Suppressor macrophage (primary cell): ENCODE measurements at places on chromosomes 2 and 18.

DNA sequence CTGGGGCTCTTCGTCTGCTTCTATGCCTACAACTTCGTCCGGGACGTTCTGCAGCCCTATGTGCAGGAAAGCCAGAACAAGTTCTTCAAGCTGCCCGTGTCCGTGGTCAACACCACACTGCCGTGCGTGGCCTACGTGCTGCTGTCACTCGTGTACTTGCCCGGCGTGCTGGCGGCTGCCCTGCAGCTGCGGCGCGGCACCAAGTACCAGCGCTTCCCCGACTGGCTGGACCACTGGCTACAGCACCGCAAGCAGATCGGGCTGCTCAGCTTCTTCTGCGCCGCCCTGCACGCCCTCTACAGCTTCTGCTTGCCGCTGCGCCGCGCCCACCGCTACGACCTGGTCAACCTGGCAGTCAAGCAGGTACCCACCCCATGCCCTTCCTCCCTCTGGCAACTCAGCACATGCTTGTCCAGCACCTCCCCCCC lies 24.2 kb downstream of the STEAP3 start:
- no peak for DNase-seq

DNA sequence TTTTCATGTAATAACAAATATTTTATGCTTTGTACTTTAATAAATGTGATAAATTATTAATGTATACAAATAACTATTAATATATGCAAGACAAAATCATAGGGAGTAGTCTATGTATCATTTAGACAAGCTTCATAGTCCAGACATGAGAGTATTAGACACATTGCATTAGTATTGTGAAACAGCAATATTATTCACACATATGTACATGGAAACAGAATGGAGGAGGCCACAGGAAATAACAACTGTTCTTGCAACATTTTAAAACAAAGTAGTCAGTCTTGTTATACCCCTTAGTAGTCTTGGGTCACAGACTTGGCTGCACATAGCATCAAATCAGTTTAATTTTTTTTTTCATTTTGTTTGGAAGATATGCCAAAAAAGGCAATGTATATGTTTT lies 15.8 kb downstream of the DSC1 start:
- no peak for DNase-seq

DNA sequence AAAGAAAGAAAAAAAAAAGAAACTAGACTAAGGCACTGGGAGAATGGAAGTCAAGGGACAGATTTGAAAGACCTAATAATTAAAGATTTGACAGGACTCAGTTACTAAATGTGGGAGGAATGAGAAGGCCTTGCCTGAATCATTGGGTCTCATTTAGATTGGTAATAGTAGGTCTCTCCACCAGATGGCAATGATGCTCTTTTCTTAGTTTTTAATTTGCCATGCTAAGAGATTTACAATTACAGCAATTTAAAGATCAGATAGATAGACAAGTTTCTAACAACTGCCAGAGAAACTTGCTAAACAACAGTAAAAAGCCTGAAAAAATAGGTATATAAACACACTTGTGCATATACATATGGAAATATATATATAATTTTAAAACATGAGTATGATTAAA lies 153.0 kb downstream of the TMEM247 start:
- peak; percentile 33 for DNase-seq

- DNase-seq, result peak; percentile 84
Measured at GRCh38 chr18:49399003-49399402, 61.4 kb downstream of the DYM start.

- no peak for DNase-seq
Measured at GRCh38 chr2:233417282-233417681, 63.0 kb downstream of the DGKD start.

DNA sequence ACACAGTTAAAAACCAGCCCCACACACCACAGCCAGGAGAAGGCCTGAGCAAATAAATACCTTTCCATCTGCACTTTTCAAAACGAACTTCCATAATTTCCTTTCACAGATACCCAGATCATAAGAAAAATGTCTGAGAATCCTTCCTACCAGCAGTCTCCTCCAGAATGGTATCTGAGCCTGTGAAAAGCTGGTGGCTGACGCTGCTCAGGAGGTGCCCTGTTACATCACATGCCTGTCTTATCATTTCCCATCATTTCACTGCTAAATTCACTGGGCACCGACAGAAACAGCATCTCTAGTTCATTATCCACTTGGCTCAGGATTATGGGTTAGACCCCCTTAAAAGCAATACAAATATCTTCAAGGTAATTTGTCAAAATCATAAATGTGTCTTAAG lies 4.4 kb downstream of the CRACDL start:
- no peak for DNase-seq

GRCh38 chr2:19356545-19357401 lies 1.6 kb downstream of the OSR1 start:
- DNase-seq, result no peak

DNA sequence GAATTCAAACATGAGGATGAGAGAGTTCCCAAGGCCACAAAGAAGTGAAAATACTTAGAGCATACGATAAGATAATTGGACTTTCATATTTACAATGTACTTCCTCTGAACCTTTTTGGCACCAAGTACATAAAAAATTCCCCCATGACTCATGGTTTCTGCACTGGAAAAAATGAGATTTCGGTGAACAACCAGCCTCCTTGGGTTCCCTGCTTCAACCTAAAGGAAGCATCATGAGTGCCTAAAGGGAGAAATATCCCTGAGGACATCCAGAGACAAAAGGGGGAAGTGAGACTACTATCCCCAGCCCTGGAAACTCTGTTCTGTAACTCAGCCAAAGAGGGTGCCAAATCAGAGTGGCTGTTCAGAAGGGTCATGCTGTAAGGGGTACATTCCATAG lies 562.7 kb upstream of the SLC39A10 start:
- peak; percentile 1 for DNase-seq

DNA sequence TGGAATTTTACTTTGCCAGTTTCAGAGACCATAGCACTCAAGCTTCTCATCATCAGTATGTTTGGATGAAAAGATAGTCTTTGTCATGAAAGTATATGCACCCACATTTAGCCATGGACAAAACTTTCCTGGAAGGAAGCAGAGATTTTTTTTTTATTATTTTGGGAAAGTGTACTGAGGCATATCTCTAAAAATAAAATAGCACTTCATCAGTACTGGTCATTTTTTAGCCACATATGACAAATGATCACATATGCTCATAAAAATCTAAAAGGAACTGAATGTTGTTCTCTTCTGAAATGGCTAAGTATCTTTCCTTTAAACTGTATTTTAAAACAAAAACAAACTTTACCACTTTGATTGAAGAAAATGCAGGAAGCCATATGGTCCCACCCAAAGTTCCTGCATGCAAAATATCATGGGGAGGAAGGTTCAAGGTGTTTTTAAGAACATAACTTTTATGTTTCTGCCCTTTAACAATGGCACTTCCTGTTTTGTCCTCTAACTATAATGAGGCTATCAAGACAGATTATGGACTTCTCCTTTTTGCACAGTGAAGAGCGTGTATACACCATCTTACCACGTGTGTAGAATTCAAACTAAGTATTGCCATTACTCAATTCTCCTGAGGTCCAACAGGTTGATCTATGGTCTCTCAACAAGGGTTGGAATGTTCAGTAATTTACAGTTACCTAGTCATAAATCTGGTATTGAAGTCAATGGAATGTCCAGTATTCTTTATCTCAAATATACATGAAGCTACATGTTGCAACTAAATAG lies 77.1 kb upstream of the SLC39A10 start:
- DNase-seq, result peak; percentile 50

DNA sequence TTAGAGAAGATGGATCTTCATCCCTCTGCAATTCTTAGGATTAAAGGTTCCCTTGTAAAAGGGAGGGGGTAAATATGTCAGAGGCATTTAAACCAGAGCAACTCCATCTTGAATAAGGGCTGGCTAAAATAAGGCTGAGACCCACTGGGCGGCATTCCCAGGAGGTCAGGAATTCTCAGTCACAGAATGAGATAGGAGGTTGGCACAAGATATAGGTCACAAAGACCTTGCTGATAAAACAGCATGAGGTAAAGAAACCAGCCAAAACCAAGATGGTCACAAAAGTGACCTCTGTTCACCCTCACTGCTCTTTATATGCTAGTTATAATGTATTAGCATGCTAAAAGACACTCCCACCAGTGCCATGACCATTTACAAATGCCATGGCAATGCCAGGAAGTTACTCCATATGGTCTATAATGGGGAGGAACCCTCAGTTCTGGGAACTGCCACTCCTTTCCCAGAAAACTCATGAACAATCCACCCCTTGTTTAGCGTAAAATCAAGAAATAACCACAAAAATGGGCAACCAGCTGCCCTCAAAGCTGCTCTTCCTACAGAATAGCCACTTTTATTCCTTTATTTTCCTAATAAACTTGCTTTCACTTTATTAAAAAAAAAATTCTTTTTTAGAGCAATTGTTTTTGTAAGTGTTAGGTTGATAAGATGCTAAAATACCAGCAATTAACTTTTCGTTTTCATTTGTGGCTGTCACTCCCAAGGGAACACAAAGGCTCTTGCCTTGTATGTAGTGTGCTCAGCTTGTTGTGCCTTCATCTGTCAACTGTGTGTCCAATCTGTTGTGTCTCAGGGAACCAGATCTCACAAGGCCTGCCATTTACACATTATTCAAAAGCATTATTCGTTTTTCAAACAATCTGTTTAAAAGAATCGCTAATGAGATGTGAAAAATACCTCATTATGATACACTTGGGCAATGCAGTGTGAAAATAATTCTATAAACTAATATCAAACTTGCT lies 205.2 kb upstream of the RGPD4 start:
- no peak for DNase-seq

DNA sequence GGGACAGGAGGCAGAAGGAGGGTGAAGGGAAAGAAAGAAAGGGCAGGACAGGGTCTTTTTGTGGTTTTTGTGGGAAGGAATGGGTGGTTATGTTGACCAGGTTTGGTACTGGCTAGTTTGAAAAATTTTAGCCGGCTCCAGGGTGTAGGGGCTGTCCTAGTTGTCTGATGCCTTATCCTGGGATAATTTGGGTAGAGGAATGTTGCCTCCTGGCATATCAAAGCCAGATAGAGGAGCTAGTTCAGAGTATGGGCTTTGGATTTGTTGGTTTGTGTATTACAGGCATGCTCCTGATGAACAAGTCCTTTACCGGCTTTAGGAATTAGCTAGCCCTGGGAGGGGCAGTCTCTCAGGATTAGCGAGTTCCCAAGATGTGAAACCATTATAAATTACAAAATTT lies 101.1 kb upstream of the LHCGR start:
- DNase-seq, result no peak

DNA sequence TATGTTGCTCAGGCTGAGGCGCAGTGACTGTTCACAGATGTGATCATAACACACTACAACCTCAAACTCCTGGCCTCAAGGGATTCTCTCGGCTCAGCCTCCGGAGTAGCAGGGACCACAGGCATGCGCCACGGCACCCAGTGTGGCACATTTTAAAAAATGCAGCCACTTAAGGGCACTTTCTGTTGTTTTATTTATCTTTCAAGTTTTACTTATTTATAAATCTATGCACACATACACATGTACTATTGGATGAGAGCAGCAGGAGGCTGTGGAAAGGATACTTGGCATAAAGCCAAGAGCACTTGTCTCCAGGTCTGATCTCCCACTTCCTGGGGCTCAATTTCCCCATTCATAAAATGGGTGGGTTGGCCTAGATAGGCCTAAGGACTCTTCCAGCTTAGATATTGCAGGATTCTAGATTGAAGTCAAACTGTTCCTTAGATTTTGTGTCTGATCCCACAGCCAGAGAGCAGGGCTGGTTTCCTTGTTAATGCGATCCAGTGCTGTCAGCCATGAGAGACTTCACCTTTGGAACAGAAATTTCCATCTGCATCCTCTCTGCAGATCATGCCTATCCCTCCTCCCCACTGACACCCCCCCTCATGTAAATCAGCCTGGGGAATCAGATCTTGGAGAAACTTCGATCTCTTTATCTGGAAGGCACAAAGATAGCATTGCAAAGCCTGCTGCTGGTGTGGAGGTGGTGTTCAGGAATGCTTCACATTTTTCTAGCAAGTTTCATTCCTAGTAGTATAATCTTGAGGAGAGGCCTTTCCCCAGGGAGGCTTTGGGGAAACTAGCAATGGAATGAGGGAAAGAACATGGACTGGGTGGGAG lies 24.7 kb downstream of the PCBP1 start:
- no peak for DNase-seq

GRCh38 chr2:233115741-233116140 lies 55.6 kb downstream of the INPP5D start:
- DNase-seq, result no peak

- DNase-seq, result no peak
Measured at GRCh38 chr2:47092465-47092864, 62.6 kb downstream of the STPG4 start.

DNA sequence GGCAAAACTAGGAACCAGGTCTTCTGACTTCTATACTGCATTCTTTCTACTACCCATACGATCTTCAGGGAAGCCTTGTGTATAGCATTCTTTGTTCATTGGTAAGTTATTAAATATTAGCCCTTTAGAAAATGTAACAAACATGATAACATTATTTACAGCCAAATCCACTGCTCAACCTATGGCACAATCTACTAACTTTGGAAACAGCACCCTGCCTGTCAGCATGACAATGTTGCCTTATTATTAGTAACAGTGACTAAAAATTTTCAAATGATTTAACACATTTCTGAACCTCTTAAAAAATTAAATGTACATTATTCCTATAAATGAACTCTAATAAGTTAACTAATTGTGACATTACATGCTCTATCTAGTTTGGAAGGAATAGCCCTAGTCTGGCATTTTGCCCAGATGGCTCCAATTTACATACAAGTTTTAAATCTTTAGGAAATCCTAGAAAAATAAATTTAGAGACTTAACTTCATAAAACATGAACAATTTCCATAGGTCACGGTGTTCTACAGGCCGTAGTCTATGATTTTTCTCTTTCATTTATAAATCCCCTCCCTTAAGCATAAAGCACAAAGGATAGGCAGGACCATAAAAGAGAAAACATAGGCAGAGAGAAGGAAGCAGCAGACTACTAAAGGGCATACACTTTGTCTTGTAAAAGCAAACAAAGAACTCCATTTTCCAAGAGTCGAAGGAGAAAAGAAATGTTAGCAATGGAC lies 33.7 kb downstream of the YES1 start:
- no peak for DNase-seq

- DNase-seq, result peak; percentile 90
Measured at GRCh38 chr2:152505495-152505906, 170.5 kb downstream of the FMNL2 start.

DNA sequence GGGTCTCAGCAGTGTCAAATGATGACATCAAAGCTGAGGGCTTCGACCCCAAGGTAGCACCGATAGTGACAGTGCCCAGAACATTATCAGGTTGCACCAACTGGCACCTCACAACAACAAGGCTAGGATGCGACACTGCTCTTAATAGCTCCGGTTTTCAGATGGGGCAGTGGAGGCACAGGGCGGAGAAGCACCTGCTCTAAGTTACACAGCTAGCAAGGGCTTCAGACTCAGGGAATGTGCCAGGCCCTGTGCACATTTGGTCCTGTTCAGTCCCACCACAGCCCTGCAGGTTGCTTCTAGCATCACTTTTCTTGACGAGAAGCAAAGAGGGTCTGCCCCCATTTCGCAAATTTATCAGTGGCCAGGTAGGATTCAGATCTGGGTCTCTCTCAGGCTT lies 74.1 kb downstream of the DGKD start:
- DNase-seq, result no peak
